Activated T-helper 2 cell treated with anti-CD3 and anti-CD28 coated beads, Interferon-gamma antibody, Interleukin-2, Interleukin-4, amounts not matched to agents 10 μg/mL and 5 μg/mL and 100 μg/mL, durations not matched to agents 14 hours and 24 hours and 36 hours (primary cell): ENCODE measurements at places on chromosomes 7 and 10. TPM values are rescaled to one million over a fixed set of nuclear protein-coding genes. Genes with fewer than 3 reads are reported as not detected.

Gene EMX2
- total RNA-seq = not detected in 2 replicates

Gene NRCAM
- total RNA-seq = 0.05 TPM in 1 of 2 replicates, not detected in the other

- DNase-seq = no peak
- peaks cover 13% of the 10 kb centered on the region for H3K4me1 ChIP-seq
- H3K27ac ChIP-seq = no peak overlapping the region
- no peaks in the 10 kb centered on the region for H3K36me3 ChIP-seq
- H3K27me3 ChIP-seq = peaks cover 18% of the 10 kb centered on the region
These were observed 87.4 kb downstream of the CELF2 start for GRCh38 chr10:11104772-11105675.

Gene PTPRN2
- total RNA-seq = 1.1 and 1.3 TPM in 2 replicates

GRCh38 chr7:97174303-97174702 lies 56.8 kb downstream of the SDHAF3 start:
- no peaks in the 10 kb centered on the region for H3K27me3 ChIP-seq
- H3K4me1 ChIP-seq = no peaks in the 10 kb centered on the region
- DNase-seq = no peak
- H3K27ac ChIP-seq = no peak overlapping the region
- H3K36me3 ChIP-seq = no peaks in the 10 kb centered on the region
- H3K4me3 ChIP-seq = no peak overlapping the region

GRCh38 chr7:98163269-98163668 lies 48.0 kb upstream of the BHLHA15 start:
- no peak for DNase-seq
- peaks cover 1% of the 10 kb centered on the region for H3K4me1 ChIP-seq
- H3K4me3 ChIP-seq = no peak overlapping the region

- H3K27me3 ChIP-seq = no peaks in the 10 kb centered on the region
- H3K4me3 ChIP-seq = no peak overlapping the region
- DNase-seq = no peak
- no peaks in the 10 kb centered on the region for H3K36me3 ChIP-seq
- no peak overlapping the region for H3K27ac ChIP-seq
- no peaks in the 10 kb centered on the region for H3K4me1 ChIP-seq
These were observed 53.6 kb downstream of the INSIG1 start for GRCh38 chr7:155351120-155351870.

DNA sequence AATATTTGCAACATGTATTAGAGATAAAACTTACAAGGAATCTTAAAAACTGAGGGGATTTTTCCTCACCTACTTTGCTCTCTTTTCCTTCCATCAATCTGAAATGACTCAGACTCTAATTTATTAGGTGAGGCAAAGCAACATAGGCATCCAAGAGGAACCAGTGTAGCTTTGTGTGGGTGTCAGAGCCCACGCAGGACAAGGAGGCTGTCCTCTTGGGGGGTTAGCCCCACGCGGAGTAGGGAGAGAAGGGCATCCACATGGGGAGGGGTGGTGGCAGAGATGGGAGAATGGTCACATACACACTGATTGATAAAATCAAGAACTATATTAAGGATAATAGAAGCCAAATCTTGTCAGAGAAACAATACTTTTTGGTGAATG lies 33.8 kb upstream of the ARMS2 start:
- no peak overlapping the region for H3K27ac ChIP-seq
- H3K27me3 ChIP-seq = no peaks in the 10 kb centered on the region
- H3K4me1 ChIP-seq = peaks cover 38% of the 10 kb centered on the region
- no peak for DNase-seq

Gene ZNF862
- 14.6 and 16.4 TPM in 2 replicates for total RNA-seq
